Fibroblast of skin of back (primary cell): ENCODE measurements at places on chromosomes 12 and 14.

DNA sequence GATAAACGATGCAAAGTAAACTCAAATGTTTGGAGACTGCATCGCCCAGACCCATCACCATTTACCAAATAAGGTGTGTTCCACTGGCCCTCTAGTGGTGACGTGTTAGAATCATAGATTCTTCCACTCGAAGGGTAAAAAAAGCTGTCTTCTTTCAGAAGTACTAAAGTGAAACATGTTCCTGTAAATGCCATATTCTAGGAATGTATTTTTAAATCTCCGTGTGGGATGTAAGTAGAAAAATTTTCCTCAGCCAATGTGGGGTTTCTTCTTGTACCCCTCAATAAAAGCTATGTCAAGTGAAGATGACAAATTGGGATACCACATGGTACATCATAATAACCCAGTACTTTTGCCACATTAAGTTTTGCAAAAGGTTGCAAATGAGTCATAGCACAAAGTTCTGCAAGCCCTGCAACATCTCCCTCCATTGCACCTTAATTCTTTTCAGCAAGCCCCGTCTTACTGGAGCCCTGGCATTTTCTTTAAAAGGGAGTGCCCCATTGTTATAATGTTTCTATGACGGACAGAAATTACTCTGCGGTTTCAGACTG is 100.8 kb downstream of the CCER1 start:
- DNase-seq = peak; percentile 53

DNA sequence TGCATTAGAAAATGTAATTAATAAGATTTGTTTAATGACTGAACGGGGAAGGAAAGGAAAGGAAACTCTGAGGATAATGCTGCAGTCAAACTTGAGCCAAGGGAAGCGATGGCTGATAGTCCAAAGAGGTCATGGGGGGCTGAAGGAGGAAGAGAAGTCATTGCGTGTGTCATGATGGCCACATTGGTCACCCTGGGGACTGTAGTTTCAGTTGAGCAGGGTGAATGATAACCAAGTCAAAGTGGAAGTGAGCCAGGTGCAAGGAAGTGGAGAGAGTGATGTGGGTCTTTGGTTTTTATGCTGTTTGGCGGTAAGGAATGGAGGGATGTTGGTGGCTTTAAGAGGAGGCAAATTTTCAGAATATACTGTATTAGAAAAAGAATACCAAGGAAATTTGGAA is 21.6 kb downstream of the C12orf75 start:
- no peak for DNase-seq

DNA sequence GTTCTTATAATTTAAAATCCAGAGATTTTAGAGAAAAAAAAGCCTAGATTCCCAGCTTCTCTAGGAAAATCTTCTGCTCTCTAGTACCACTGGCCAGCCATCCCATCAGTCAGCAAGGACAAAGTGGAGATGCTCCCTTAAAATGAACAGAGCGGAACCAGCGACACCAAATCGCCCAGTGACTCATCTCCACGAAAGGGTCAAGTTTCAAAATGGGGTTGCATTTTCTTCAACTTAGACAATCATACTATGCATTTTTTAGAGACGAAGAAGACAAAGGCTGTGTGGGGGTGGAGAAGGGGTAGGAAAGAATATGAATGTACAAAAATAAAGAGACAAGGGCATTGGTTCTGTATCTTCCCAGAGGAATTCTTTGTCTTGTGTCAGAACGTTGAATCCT is 212.0 kb downstream of the SLC15A4 start:
- peak; percentile 56 for DNase-seq

GRCh38 chr12:71601546-71601945 is 62.1 kb downstream of the ZFC3H1 start:
- DNase-seq = peak; percentile 68

- DNase-seq = no peak
Measured at GRCh38 chr14:55968741-55969140, 149.5 kb upstream of the PELI2 start.

- DNase-seq = peak; percentile 86
Measured at GRCh38 chr12:84507956-84508850, 404.4 kb downstream of the SLC6A15 start.

DNA sequence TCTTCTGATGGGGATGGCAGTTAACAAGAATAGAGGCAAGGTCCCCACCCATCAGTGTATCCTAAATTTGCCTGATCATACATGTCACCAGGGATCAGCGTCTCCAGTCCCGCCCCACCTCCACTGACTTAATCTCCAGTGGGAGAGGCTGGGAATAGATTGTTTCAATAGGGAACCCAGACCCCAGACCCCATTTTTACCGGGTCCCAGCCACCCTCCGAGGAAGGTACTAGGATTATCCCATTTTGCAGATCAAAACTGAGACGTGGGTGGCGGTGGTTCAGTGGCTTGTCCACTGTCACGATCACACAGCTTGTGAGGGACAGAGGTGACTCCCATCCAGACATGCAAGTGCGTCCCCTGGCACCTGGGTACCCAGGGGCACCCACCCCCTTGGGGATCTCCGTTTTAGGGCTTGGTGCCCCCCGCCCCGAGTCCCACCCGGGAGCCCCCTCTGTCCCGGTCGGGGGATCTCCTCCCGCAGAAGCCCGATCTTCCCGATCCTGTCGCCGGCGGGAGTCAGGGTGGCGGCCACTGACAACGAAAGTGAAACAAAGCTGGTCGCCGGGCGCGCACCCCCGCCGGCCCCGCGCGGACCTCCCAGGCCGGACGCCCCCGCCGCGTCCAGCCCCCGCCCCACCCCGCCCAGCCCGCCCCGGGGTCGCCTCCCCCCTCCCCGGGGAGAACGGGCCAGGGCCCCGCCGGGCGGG is 523 bp downstream of the WSB2 start:
- peak; percentile 48 for DNase-seq

- no peak for DNase-seq
Measured at GRCh38 chr12:41061192-41061591, 126.9 kb upstream of the PDZRN4 start.
